Aorta (tissue), 5 donors: ENCODE measurements at places on chromosomes 1 and 21. TPM values are rescaled to one million over a fixed set of nuclear protein-coding genes. Genes with fewer than 3 reads are reported as not detected.

Gene CASZ1
- 39.0 TPM for total RNA-seq

Gene FNDC5
- total RNA-seq, result 5.6 TPM

Gene LCE2C
- total RNA-seq, result not detected

Gene SPRR4
- not detected for total RNA-seq

Gene C1QB
- 310 TPM for total RNA-seq

GRCh38 chr21:14312871-14313270, 70.1 kb downstream of the HSPA13 start:
- no peak for DNase-seq

DNA sequence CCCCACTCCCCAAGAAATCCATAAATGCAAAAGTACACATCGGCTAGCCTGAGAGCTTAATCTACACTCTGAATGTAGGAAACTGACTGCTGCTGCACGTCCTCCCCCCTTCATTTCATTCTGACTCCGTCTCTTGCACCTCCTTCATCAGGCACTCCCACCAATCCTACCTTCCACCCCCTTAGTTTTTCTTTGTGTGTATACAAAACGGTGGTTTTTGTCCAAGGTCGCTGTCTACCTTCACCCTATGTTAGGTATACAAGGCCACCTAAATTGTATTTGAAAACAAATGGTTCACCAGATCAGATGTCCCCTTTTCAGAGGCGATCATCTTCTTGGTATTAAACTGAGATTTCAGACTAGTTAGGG, 1.9 kb downstream of the WDR26 start:
- DNase-seq, result no peak

DNA sequence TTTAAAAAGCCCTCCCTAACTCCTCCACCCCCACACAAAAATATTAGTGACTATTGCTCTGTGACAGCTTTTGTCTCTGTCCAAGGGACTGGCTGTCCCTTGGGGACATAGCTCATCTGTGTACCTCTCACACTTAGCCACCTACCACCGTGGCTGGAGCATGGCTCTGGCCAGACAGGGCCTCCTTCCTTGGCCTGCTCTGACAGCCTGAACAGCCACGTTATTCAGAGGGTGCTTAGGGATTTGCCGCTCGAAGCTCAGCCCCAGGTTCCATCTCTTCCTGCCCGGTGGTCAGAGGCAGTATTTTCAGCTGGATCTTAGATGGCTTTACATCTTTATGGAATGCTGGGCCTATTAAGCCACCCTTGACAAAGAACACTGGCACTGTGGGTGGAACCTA, 6.1 kb upstream of the CELSR2 start:
- no peak for DNase-seq
